ENCODE measurements at places on chromosomes 11 and 22.

DNA sequence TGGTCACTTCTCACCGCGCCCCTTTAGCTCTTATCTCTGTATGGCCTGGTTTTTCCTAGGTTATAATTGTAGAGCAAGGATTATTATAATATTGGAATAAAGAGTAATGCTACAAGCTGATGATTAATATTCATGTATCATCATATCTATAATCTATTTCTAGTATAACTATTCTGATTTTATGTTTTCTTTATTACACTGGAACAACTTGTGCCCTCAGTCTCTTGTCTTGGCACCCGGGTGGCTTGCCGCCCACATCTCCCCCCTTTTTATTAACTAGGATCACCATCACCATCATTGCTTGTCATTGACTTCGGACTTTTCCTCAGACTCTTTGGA lies 11.0 kb downstream of the OR52K1 start:
- DNase-seq: no peak

- DNase-seq: no peak
Observed at GRCh38 chr11:50080256-50080655, 47.6 kb downstream of the OR4C45 start.

GRCh38 chr11:73155102-73155501 lies 13.0 kb upstream of the FCHSD2 start:
- DNase-seq: no peak

GRCh38 chr11:111977146-111978027 lies 40.2 kb downstream of the DIXDC1 start:
- no peak for DNase-seq

GRCh38 chr11:27361649-27362431 lies 1.2 kb downstream of the CCDC34 start:
- DNase-seq: no peak

- DNase-seq: no peak
Observed at GRCh38 chr11:32840587-32840986, 10.9 kb downstream of the PRRG4 start.

DNA sequence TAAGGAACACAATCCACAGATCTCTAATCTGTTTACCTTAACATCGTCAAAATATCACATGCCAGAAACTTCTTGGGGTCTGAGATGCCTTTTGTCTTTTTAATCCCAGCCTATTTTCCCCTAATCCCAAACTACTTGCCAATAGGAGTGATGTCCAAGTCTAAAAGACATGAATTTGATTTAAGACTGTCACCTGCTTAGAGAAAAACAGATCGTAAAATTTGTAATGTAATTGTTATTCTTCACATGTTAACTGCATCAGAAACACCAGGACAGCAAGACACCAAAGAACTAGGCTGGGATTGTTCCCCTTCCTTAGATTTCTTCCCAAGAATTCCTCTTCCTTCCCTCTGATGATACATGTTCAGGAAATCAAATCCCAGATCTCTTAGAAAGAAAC lies 198.1 kb upstream of the ARHGAP20 start:
- DNase-seq: no peak

DNA sequence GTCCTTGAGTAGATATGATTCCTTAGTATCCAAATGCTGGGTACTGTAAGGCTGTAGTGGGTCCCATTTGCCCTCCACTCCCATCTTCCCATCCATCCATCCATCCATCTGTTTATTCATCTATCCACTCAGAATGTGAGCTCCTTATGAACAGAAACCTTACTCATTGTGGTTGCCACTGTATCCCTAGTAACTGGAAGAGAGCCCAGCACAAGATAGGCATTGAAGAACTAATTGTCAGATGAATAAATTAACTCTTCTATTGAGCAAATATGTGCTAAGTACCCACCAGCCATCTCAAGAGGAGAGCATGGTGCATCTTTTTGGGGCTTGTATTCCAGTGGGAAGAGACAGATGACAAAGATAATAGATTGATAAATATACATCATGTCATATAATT lies 86.4 kb upstream of the SEZ6L start:
- no peak for DNase-seq

GRCh38 chr11:17683377-17684161 lies 35.8 kb upstream of the MYOD1 start:
- DNase-seq: no peak

DNA sequence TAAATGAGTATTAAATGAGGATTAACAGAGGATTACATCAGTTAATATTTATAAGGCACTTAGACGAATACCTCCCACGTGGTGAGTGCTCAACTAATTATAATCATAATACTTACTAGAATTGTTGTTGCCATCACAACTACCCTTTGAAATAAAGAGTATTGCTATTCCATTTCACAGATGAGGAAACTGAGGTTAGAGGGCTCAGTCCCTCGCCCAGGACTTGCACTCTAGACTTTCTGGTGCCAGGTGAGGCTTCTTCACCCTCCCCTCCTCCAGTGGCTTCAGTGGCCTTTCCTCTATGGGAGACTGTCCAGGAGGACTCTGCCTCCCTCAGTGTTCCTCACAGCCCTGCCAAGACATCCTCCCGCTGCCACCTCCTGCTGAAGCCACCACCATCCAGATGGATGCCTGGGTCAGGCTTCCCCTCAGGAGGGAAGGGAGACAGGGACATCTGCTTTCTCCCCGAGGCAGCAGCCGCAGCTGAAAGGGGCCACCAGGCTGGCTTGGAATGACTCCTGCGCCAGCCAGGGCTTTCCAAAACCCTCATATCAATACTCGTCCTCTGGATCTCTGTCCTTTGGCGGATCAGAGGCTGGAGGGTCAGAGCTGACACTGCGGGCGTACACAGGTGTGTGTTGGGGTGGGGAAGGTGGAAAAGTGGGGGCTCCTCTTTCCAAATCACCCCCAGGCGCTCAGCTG lies 580.1 kb downstream of the BUD13 start:
- DNase-seq: no peak

- DNase-seq: no peak
Observed at GRCh38 chr11:36825251-36825650, 227.2 kb upstream of the RAG2 start.

DNA sequence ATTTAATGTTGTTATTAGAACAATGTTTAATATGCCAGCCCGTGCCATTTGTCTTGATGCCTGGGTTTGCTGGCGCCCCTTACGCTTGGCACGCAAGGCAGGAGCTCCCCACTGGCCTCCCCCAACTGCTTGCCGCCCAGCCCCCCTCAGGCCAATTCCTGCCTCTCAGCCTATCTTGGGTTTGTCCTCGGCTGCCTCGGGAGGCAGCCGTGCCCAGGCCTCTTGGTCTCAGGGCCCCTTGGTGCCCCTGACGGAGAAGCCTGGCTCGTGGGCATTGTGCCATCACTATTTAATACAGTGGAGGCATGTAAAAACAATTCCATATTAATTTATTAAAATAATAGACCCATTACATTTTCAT lies 119.8 kb downstream of the KCNQ1OT1 start:
- no peak for DNase-seq

DNA sequence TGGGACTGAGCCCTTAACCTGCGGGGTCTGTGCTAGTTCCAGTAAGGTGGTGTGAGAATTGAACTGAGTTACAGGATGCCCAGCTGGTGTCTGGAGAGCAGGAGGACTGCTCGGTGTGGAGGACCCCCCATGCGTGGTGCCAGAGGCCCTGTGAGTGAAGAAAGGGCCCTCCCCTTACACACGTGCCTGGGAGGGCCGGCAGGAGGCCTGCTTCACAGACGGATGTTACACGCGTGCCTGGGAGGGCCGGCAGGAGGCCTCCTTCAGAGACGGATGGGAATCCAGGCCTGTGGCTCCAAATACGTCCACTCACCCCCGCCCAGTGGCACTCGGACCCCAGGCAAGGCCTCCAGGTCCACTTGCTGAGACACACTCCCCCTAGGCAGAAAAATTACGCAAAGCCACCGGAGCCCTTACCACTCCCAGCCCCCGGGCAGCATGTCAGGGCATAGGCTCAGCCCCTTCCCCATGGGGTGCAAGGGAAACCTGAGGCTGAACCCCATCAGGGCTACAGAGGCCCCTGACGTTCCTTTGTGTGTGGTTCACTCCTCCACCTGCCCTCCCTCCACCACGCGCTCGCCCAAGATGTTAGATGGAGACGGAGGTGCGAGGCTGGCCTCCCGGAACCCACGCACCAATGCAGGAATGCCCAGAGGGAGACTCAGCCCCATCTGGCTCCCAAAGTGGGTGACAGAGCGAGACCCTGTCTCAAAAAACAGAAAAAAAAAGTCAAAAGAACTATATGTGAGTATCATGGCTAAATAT lies 227.8 kb downstream of the BRD1 start:
- no peak for DNase-seq

GRCh38 chr22:46911346-46911745 lies 148.9 kb downstream of the TBC1D22A start:
- DNase-seq: no peak

DNA sequence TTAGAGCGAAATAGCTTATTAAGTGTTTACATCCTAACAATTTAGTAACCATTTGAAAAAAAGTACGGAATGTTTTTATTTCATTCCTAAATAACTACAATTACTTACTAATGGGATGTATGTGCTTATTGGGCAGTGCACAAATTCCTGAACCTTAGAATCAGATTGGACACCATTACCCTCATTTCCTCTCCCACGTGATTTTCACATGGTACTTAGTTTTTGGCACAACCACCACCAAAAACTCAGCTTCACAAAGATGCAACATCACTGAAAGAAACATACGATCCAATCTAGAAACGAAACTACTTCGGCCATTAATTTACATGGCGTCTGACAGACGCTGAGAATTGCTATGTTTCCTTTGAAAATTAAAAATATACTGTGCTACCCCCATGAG lies 81.5 kb downstream of the FBXO7 start:
- no peak for DNase-seq

DNA sequence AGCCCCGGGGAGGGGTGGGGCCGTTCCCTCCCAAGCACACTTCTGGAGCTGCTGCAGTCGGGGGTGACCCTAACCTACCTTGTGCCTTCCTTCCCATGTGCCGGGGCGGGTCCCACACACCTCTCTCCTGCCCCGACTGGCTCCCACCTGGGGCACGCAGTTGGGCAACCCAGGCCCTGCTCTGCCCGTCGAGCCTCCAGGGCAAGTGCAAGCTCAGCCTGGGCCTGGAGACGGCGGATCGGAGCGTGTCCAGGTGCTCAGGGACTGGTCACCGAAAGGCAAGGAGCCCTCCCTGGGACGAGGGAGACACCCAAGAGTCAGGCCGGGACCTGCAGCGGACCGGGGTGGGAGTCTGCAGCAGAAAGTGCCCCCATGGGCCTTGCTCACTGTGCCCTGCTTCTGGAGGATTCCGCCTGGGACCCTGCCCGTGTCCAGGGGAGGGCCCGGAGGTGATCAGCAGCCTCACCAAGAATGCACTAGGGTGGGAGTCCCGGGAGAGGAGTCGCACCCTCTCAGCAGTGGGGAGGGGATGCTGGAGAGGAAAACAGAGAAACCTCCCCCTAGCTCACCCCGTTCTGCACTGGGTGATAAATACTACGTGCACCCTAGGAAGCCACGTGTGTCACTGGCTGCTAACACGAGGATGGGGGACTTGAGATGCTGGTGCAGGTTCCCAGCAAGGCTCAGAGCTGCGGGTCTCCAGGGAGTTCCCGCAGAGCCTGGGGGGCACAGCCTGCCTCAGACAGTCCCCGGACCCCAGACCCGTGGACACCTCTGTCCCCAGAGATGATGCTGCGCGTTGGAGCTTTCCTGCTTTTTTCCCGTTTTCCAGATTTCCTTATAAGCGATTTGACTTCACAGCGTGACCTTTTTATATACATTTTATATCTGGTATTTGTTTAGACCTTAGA lies 5.2 kb upstream of the GATD1 start:
- no peak for DNase-seq

DNA sequence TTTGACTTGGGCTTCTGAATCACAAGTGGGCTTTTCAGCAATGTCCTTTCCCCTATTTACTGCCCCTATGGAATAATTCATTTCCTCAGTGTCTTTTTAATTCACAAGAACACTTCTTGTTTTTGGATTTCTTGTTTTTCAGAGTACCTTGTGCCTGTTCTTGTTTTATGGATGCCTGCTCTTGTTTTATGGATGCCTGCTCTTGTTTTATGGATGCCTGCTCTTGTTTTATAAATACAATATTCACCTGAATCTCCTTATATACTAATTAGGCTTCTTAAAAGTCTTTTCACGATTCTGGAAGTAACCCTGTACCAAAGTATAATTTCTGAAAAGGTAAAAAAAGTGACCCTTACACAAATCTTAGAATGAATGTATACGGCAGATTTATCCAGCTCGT lies 32.8 kb downstream of the CACNA1I start:
- DNase-seq: no peak

- DNase-seq: no peak
Observed at GRCh38 chr11:94630221-94630620, 63.1 kb downstream of the PIWIL4 start.

DNA sequence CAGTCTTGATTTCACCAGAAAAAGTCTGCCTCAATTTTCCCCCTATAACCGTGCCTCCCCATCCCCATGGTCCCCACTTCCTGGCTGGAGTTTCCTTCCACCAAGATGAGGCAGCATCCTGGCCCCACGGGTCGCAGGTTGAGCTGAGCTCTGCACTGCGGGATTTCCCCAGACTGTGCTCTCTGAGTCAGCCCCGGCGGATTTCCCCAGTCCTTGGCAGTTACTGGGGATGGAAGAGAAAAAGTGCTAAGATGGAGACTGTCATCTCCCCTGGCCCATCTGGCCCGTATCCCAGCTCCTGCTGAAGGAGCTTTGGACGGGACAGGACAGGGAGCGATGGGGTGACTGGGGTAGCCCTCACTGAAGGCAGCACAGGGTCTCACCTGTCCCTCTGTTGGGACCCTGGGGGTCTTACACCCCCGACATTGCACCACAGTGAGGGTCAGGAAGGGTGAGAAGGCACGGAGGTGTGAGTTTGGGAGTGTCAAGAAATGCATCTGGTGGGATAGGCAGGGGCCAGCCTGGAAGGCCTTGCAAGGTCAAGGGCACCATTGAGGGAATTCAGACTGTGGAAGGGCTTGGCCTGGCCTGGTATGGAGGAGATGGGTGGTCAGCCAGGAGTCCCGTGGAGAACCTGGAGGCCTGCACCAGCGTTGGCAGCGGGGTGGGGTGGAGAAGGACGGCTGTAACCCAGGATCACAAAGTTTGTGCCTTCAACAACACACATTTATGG lies 36.5 kb downstream of the NADSYN1 start:
- no peak for DNase-seq

DNA sequence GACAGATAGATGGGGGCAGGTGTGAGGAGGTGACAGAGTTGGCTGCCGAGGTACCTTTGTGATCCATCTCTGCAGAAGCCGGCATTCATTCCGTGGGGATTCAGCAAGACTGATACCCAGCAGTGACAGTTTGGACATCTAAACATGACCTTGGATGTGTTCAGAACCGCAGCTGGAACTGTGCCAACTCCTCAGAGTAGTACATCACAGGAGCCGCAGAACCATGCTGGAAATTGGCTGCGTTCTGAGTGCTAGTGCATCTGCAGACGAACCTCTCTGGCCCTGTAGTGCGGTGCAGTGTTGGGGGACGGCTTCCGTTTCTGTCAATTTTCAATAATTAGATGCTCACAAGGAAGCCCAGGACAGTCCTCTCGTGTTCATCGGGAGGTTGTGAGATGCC lies 772.1 kb downstream of the NTM start:
- no peak for DNase-seq

GRCh38 chr11:10233581-10233980 lies 60.4 kb downstream of the SBF2 start:
- no peak for DNase-seq

DNA sequence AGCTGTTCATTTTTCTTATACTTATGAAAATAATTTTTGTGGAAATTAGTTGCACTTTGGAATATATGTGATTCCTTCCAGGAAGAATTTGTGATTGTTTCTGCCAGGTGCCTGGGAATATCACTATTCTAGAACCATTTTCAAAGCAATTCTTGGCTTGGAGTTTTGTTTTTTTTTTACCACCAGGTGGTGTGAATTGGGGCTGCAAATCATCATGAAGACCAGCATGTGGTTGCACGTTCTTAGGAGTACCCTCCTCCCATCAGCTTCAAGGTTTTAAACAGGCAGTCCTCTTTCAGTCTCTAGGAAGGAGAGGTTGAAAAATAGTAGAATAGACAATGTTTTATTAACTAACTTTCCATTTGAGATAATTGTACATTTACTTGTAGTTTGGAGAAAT lies 25.9 kb downstream of the USP47 start:
- DNase-seq: no peak
